NCI-H2029 treated with DMSO at 0.1 percent for 48 hours (cell line): ENCODE measurements at places on chromosomes 1 and 21.

DNA sequence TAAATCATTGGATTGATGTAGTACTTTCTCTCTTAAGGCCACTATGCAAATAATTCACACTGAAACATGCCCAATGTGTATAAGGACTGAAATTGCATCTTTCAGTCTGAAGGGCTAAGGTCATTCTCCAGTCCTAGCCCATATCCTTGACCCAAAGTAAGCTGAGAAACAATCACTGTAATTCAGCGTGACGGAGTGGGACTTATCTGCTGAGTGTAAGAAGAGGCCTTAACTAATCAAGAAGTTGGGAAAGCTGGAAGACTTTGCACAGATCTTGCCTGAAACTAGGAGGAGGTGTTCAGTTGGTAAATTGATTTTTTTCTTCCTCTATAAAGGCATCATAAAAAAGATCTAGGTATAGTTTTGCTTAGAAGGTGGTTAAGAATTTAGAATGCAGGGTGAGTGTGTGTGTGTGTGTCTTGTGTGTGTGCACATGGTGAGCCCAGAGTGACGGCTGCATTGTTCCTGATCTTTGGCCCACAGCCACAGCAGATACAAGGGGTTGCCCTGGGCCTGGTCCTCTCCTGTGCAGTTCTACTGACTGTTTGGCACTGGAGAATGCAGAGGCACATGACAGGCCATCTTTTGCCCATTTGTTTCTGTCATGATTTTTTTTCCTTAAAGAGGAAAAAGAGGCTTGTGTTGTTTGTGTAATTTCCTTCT lies 13.3 kb upstream of the PPP2R5A start:
- no peak for DNase-seq

DNA sequence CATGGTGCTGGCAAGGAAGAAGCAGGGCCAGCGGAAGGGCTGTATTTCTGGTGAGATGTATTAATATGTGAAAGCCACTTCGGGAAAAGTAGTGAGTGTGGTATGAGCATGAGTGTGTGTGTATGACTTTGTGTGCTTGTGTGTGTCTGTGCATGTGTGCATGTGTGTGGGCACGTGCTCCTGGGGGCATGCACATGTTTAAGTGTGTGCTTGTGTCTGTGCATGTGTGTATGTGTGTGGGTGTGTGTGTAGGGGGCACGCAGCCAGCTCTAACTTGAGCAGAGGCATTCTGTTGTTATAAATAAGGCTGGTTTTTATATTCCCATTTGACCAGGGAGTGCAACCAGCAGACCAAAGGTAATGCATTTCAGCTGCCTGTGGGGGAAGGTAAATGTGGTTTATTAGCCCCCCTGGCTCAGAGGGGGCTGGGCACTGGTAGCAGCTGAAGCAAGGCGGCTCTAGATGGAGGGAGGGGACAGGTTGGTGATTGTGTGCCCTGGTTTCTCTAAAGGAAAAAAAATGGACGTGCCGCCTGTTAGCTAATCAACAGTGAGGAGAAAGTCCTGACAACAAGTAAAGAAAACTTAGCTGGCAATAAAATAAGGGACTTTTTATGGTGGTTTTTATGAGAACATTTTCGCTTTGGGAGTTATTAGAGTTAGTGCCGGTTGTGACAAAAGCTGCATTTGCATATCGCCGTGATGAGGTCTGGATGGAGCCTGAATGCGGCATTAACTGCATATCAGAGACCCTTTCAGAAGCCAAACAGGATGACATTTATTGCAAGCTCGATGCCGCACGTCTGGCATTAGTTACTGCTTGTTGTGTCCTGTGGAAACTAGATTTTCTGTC lies 180.1 kb downstream of the CAMTA1 start:
- DNase-seq = no peak

- DNase-seq = no peak
Measured at GRCh38 chr1:195012995-195013394, 1595.2 kb downstream of the KCNT2 start.

- no peak for DNase-seq
Measured at GRCh38 chr1:156144742-156145141, 8.6 kb upstream of the SEMA4A start.

- no peak for DNase-seq
Measured at GRCh38 chr1:201566933-201567801, 28.2 kb downstream of the NAV1 start.

- DNase-seq = no peak
Measured at GRCh38 chr1:184065559-184065958, 14.0 kb downstream of the TSEN15 start.

GRCh38 chr1:117210831-117211261 lies at the start of gene VTCN1:
TSS of gene VTCN1 (minus strand) at chr1:117210927. CDS start at chr1:117210855, 72 bp downstream.
- no peak for DNase-seq

GRCh38 chr1:203188686-203189232 lies 2.3 kb upstream of the CHI3L1 start:
- no peak for DNase-seq

- peak; percentile 93 for DNase-seq
Measured at GRCh38 chr1:60281360-60281932, 207.9 kb upstream of the C1orf87 start.

- DNase-seq = no peak
Measured at GRCh38 chr1:173332026-173332425, 124.9 kb upstream of the TNFSF4 start.

- no peak for DNase-seq
Measured at GRCh38 chr21:27454234-27454633, 487.3 kb upstream of the ADAMTS5 start.

- no peak for DNase-seq
Measured at GRCh38 chr1:54744696-54745095, 19.6 kb downstream of the PARS2 start.

GRCh38 chr1:216723274-216723780 lies at the start of gene ESRRG:
TSS of gene ESRRG (minus strand) at chr1:216723429. CDS start at chr1:216723299, 130 bp downstream.
- peak; percentile 9 for DNase-seq

DNA sequence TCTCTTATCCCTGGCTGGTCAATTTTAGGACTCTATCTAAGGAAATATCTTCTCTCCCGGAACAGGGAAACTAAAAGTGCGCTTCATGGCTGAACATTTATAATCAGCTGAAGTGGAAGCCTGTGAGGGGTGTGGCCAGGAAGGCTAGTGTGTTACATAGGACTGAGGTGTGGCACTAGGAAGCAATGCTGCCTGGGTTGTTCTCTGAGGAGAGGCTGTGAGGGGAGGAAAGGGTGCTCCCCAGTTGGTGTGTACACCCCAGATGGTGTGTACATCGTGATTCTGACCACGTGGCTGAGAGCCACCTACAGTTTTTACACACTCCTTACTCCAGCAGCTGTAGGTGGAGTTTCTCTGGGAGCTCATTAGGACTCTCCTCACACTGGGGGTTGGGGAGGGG lies 16.3 kb downstream of the NTPCR start:
- DNase-seq = no peak

GRCh38 chr1:24895511-24895910 lies 34.6 kb downstream of the RUNX3 start:
- no peak for DNase-seq

DNA sequence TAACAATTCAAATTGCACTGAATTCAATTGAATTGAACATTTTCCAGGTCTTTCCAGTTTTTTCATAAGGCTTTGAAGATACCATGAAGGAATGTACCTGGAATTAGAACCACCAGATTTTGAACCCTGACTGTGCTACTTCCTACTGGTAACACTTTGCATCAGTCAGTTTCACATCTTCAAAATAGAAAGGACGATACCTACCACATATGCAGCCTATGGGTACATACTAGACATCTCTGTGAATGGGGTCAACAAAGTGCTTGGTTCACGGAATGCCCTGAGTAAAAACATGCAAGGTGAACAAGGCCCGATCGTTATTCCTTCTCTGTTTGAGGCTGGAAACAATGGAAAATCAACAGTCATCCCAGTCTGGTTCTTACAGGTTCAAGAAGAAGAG lies 41.2 kb upstream of the WLS start:
- no peak for DNase-seq

DNA sequence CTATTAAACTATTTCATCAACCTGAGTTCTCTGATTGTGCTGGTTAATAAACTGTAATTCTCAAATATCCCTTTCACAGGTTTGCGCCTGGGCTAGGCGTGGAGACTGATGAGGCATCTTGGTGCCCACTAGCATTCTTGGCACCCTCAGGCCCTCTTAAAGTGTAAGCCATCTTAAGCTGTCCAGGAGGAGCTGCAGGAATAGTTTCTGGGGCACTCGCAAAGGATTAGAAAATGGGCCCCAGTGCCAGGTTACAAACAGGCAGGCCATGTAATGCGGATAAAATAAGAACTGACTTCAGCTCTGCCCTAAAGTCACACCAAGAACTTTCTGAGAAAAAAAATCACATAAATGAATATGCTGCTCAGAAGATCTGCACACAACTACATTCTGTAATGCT lies 1.1 kb downstream of the CASQ2 start:
- DNase-seq = no peak

DNA sequence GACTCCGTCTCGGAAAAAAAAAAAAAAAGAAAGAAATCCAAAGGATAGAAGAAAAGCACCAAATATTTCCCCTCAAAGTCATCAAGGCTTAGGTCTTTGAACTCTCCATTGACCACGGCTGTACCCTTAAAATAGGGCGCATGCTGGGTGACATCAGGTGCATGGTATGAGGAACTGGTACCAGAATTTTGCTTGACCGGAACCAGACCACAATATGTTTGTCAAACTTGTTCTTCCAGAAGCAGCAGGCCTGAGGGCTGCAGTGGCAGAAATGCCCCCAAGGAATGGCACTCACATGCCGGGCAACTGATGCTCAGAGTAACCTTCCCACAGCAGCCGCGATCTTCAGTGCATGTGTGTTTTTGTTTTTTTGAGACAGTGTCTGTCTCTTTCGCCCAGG lies 21.0 kb downstream of the RCC1 start:
- DNase-seq = no peak

- no peak for DNase-seq
Measured at GRCh38 chr1:32082022-32082421, 9.3 kb downstream of the TMEM39B start.

GRCh38 chr1:51344276-51344601 lies 13.9 kb upstream of the TTC39A start:
- DNase-seq = no peak

DNA sequence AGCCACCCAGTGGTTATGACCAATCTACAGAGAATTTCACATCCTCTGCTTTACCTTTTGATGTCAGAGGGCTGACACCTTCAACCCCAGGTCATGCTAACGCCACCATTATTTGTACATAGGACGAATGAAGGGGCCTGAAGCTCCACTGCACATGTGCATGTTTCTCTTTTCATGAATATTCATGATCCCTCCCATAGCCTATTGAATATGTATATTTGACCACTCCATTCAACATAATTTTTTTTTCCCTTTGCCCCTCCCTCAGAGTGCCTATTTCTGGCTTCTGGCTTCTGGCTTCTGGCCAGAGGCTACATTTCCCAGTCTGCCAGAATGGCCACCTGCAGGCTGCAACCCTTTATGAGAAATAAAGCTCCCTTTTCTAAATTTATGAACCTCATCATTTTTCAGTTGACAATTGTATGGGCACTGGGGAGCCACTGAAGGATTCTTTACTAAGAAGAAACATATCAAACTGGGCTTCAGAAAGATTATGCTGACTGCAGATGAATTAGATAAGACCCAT lies 406.7 kb downstream of the SIPA1L2 start:
- DNase-seq = peak; percentile 13

DNA sequence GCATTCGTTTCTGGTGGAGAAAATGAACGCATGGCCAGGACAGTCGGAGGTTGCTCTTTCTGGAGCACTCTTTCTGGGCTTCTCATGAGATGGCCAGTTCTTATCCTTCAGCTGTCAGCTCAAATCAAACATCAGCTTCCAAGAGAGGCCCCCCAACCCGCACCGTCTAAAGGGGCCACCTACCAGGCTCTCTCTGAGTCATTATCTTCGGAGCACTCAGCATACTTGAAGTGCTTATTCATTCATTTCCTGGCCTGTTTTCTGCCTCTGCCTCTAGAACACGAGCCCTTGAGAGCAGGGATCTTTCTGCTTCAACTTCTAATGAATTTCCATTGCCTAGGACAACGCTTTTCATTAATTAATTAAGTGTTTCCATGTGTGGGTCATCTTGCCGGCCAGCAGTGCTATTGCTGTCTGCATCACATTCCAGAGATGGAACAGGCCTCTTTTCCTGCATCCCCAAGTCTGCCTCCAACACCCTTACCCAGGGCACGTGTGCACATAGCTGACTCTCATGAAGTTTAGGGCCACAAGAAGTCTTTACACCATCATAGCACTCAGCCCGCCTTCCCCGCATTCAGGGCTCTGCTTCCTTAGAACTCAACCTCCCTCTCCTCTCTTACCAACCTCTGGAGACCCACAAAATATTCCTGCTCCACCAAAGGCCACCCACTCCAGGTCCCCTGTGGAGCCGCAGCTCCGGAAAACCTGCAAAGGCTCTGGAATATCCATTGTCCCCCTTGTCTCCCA lies 52.1 kb upstream of the LAPTM5 start:
- no peak for DNase-seq

DNA sequence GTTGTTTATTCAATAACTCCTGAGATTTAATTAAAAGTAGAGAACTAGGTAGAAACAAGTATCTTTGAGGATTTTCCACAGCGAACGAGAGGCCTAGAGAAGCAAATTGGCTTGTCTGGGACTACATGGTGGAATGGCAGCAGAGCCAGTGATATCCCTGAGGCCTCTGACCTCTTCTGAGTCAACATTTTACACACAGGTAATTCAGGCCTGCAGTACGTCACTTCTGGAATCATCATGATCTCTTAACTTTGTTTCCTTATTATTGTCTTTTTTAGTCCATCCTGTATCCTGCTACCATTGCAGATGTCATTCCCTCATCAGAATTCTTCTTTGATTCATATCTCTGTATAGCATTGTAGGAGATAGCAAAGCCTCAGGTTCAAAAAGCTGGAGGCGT lies 9.9 kb downstream of the SPRTN start:
- no peak for DNase-seq

DNA sequence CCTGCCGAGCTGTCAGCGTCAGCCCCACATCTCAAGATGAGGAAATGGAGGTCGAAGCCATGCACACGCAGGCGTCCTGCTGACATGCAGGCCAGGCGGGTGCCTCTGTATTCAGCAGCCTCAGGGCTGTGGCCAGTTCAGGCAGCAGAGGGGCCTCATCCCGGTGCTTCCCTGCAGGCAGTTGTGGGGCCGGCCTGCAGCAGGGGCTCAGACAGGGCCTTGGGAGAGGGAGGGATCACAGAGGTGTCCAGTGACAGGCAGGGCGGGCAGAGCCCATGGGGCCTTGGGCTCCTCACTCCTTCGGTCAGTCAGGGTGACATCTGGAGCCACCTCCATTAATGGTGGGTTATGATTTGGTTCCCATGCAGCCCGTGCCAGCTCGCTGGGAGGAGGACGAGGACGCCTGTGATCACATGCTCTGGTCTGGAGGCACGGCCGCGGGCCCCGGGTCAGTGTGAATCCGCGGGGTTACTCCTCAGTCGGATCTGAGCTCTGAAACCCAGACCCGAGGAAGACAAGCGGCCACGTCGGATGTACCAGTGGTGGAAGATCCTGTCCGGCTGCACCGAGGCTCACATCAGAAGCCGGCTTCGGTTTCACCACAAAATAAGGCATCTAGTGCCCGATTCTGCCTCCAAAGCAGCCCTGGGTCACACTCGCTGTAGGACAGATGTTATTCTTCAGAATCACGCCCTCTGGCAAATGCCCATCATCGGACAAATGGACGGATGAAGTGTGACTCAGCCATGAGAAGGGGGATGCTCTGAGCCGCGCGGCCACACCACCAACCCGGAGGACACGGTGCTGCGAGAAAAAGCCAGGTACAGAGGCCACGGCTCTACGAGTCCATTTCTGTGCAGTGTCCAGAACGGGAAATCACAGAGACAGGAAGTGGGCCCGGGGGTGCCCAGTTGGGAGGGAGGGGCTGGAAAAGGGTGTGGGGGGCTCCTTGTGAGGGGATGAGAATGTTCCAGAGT lies 33.4 kb downstream of the KRTAP10-1 start:
- DNase-seq = no peak

GRCh38 chr1:169886931-169887330 lies 6.8 kb downstream of the SCYL3 start:
- no peak for DNase-seq

GRCh38 chr1:161164901-161165610 lies 1.2 kb upstream of the PPOX start:
- no peak for DNase-seq
